ENCODE measurements at places on chromosomes 13 and 19. TPM values are rescaled to one million over a fixed set of nuclear protein-coding genes. Genes with fewer than 3 reads are reported as not detected.

The NLRP11 gene
- 0.23 TPM for total RNA-seq

The HRC gene
- not detected for total RNA-seq

The FGF14 gene
- not detected for total RNA-seq

The TM9SF2 gene
- 80.7 TPM for total RNA-seq

The ADAMTS10 gene
- not detected for total RNA-seq

The ZNF556 gene
- 0.04 TPM for total RNA-seq

The ZNF793 gene
- total RNA-seq: not detected

GRCh38 chr19:46192992-46193650 lies 36.4 kb upstream of the IGFL1 start:
- peaks cover 12% of the 10 kb centered on the region for H3K27me3 ChIP-seq
- no peak overlapping the region for H3K27ac ChIP-seq
- H3K36me3 ChIP-seq: no peaks in the 10 kb centered on the region
- 0 out of 2 replicates have a peak overlapping the region, but pooled peaks have one; percentile 27 for H3K4me3 ChIP-seq
- DNase-seq: peak; percentile 82

- no peaks in the 10 kb centered on the region for H3K4me1 ChIP-seq
- no peaks in the 10 kb centered on the region for H3K27me3 ChIP-seq
- H3K36me3 ChIP-seq: no peaks in the 10 kb centered on the region
- no peak overlapping the region for H3K27ac ChIP-seq
- DNase-seq: no peak
- H3K4me3 ChIP-seq: no peak overlapping the region
Observed at GRCh38 chr13:80666782-80667552, 326.0 kb upstream of the SPRY2 start.

DNA sequence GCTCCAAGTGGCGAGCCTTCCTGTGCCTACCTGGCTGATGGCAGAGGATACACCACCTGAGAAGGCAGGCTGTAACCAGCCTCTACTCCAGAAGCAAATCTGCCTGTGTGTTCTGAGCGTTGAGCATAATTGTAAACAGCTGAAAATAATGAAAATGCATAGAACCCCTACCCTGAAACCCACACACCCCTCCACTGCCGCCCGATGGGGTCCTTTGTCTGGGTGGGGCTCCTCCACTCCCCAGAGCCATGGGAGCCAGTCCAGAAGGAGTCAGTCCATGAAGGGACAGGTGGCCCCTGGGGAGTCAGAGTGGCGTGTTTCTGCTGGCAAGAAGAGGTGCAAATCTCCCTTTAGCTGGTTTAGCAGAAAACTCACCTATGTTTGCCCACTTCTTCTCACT lies 8.0 kb upstream of the SOX1 start:
- no peaks in the 10 kb centered on the region for H3K36me3 ChIP-seq
- peaks cover 36% of the 10 kb centered on the region for H3K27me3 ChIP-seq
- no peak for DNase-seq
- H3K4me1 ChIP-seq: no peaks in the 10 kb centered on the region
- H3K4me3 ChIP-seq: no peak overlapping the region

- DNase-seq: peak; percentile 65
- H3K4me1 ChIP-seq: peaks cover 49% of the 10 kb centered on the region
- H3K4me3 ChIP-seq: peak overlapping the region; percentile 50
- H3K27me3 ChIP-seq: no peaks in the 10 kb centered on the region
- peak overlapping the region; percentile 86 for H3K27ac ChIP-seq
- no peaks in the 10 kb centered on the region for H3K36me3 ChIP-seq
Observed at GRCh38 chr13:93776936-93777335, 550.3 kb downstream of the GPC6 start.

DNA sequence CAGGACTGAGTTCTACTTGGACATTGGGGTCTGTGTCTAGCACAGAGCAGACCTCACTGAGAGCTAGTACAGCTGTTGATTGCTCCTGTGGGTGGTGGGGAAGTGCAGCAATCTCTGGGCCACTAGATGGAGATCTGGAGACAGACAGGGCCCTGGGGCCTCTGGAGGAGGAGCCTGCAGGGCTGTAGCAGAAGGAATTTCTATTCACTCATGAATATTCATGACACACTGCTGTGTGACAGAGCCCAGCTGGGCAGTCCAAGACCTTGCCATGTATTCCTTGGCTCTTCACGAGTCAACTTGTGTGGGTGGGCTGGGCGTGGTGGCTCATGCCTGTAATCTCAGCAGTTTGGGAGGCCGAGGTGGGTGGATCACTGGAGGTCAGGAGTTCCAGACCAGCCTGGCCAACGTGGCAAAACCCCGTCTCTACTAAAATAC lies 37.5 kb downstream of the SUGP2 start:
- peaks cover 42% of the 10 kb centered on the region for H3K36me3 ChIP-seq
- DNase-seq: peak; percentile 70
- H3K27ac ChIP-seq: no peak overlapping the region
- H3K27me3 ChIP-seq: no peaks in the 10 kb centered on the region
- no peak overlapping the region for H3K4me3 ChIP-seq

DNA sequence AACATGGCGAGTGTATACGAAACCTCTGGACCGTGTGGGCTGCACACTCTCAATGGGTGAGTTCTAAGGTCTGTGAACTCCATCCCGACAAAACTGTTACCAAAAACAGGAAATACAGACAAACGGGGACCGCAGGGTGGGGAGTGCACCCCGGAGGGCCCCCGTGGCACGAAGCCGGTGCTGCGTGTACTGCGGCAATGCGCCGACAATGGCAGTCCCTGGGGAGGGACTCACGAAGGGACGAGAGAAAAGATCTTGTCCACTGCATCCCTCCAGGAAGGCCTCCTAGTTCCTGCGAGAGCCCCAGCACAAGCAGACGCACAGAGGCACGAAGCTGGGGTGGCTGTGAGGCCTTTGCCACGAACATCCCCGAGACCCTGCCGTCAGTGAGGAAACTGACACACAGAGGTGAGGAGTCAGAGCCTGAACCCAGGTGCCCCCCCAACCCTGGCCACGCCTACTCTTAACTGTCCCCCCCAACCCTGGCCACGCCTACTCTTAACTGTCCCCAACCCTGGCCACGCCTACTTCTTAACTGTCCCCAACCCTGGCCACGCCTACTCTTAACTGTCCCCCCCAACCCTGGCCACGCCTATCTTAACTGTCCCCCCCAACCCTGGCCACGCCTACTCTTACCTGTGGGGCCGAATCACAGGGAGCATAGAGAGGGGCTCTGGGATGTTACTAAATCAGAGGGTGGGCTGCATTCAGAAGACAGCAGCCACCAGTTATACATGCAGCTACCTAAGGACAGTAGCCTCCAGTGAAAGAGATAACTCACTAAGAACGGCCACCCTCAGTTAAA lies 4.2 kb downstream of the MED16 start:
- DNase-seq: no peak
- no peak overlapping the region for H3K27ac ChIP-seq
- no peak overlapping the region for H3K4me3 ChIP-seq
- no peaks in the 10 kb centered on the region for H3K27me3 ChIP-seq
- H3K4me1 ChIP-seq: peaks cover 8% of the 10 kb centered on the region
- no peaks in the 10 kb centered on the region for H3K36me3 ChIP-seq

DNA sequence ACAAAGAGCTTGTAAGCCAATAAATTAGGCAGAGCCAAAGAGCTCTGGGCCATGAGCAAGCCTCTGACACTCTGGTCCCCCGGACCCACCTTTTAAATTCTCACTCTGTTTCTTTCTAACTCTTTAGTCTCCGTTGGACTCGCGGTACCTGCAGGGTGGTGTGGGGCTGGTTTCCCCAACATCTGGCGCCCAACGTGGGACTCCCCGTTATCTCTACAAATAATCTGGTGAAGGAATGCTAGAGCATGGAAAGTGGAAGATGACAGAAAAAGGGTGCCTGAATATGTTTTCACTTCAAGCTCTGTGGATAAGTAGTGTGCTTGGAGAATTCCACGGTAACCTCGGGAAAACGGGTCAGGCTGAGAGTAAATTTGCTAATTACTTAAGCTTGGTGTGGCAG lies 36.5 kb upstream of the CYP2B6 start:
- no peak overlapping the region for H3K4me3 ChIP-seq
- no peak for DNase-seq
- H3K27ac ChIP-seq: no peak overlapping the region
- no peaks in the 10 kb centered on the region for H3K4me1 ChIP-seq

DNA sequence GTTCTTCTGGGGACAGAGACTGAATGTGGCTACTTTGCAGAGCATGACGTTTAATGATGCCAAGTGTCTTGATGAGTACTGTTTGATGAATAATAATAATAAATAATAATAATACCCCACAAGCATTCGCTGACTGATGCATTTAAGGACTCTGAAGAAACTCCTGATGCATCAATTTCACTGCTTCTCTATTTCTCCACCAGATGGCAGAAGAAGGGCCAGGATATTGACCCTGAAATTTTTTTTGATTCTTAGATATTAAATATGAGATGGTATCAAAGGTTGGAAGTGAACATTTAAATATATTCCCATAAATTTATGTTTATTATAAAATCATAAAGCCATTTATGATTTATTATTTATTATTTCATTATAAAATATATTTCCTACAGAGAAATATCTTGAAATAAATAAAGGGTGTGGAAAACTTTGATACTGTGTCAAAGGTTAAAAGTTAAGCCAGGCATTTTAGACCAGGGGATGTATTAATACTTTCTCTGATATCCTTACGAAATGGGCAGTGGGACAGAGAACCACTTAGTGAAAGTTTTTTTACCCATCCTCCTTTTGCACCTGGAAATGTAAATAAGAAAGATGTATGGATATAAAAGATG lies 170.9 kb downstream of the LACC1 start:
- peak; percentile 62 for DNase-seq
- no peak overlapping the region for H3K4me3 ChIP-seq

DNA sequence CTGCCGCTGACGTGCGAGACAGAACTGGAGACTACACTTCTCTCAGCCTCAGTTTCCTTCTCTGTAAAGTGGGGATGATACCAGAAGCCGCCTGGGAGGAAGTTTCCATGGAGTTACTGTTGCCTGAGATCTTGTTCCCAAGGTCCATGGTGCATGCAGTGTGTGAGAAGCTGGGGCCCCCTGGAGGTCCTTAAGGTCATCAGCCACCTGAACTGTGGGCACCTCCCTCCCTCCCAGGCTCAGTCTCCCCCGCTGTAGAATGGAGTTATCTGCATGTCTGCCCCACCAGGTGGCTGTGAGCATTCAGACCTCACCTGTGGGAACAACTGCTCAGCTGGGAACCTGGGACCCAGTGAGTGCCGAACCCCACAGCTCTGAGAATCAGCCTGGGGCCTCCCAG lies 2.7 kb downstream of the CRX start:
- no peak overlapping the region for H3K27ac ChIP-seq
- H3K4me1 ChIP-seq: no peaks in the 10 kb centered on the region
- no peak overlapping the region for H3K4me3 ChIP-seq
- peaks cover 7% of the 10 kb centered on the region for H3K27me3 ChIP-seq
- no peak for DNase-seq

DNA sequence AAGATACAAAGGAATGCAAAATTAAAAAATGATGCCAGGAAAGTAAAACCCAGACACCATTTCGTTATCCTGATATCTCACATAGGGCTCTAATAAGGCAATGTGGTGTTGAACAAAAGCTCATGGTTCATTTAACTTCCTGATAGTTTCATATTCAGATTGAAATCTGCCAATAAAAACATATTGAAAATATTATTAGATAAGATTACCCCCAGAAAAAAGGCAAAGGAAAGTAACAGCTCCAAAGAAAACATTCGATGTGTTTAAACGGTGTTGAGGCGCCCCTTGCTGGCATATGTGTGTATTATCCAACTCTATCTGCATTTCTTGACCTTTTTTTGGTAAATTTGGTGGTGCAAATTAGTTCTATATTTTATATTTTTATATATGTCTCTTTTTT lies 75.9 kb downstream of the ESD start:
- no peaks in the 10 kb centered on the region for H3K27me3 ChIP-seq
- H3K4me1 ChIP-seq: no peaks in the 10 kb centered on the region
- peak; percentile 41 for DNase-seq
- H3K36me3 ChIP-seq: peaks cover 5% of the 10 kb centered on the region

- H3K27me3 ChIP-seq: no peaks in the 10 kb centered on the region
- H3K36me3 ChIP-seq: peaks cover 23% of the 10 kb centered on the region
- peak; percentile 86 for DNase-seq
- peak overlapping the region; percentile 89 for H3K4me3 ChIP-seq
- H3K4me1 ChIP-seq: no peaks in the 10 kb centered on the region
- peak overlapping the region; percentile 86 for H3K27ac ChIP-seq
Observed at GRCh38 chr19:23762884-23763711, 4.4 kb upstream of the ZNF681 start.

DNA sequence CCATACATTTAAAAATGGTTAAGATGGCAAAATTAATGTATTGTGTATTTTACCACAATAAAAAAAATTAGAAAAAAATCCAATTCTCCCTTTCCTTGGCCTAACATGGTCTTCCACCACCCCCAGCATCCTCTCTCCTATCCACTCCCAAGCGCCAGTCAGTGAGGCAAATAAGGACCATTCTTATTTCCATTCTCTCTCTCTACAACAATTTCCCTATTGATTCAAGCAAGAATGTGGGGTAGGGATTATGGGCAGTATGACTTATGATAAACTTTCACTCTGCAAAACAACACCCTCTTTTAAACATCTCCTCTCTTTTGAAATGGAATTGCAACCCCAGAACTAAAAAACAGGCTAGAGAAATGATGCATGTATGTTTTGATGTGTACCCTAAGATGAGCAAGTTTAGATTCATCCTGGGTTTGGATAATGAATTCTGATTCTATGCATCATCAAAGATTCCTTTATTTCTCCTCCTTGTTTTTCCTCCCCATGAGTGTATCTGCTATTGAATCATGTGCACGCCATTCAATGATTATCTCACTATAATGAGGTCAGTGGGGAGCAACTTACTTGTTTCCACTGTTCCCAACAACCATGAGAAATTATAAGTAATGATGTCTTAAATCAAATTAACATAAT lies 3.5 kb downstream of the STARD13 start:
- H3K27me3 ChIP-seq: no peaks in the 10 kb centered on the region
- H3K4me3 ChIP-seq: peak overlapping the region; percentile 83
- H3K27ac ChIP-seq: peak overlapping the region; percentile 92
- H3K4me1 ChIP-seq: peaks cover 64% of the 10 kb centered on the region
- peaks cover 9% of the 10 kb centered on the region for H3K36me3 ChIP-seq

- H3K4me3 ChIP-seq: no peak overlapping the region
- no peaks in the 10 kb centered on the region for H3K36me3 ChIP-seq
- no peaks in the 10 kb centered on the region for H3K27me3 ChIP-seq
- peaks cover 28% of the 10 kb centered on the region for H3K4me1 ChIP-seq
Observed at GRCh38 chr13:114114006-114114640, 18.3 kb downstream of the RASA3 start.

DNA sequence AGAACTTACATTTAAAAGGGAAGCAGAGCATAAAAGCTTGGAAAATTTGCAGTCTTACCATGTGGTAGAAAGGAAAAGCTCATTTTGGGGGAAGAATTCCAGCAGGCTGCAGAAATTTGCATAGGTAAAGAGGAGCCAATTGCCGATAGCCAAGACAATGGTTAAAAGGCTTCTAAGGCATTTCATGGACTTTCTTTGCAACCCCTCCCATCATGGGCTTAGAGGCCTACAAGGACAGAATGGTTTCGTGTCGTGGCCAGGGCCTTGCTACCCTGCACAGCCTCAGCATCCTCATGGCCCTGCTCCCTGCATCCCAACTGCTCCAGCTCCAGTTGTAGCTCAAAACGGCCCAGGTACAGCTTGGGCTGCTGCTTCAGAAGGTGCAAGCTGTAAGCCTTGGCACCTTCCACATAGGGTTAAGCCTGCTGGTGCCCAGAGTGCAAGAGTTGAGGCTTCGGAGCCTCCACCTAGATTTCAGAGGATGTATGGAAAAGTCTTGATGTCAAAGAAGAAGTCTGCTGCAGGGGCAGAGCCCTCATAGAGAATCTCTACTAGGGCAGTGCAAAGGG lies 420.3 kb downstream of the PCDH17 start:
- H3K4me3 ChIP-seq: no peak overlapping the region
- H3K4me1 ChIP-seq: no peaks in the 10 kb centered on the region
- no peaks in the 10 kb centered on the region for H3K36me3 ChIP-seq
- DNase-seq: no peak
- H3K27me3 ChIP-seq: no peaks in the 10 kb centered on the region

All from PC-3 (cell line).